DMS79 treated with DMSO at 0.1 percent for 48 hours (cell line): ENCODE measurements at places on chromosomes 7 and 10.
A peak's percentile ranks its signal among the peaks of the same experiment; 100 is the strongest.

DNA sequence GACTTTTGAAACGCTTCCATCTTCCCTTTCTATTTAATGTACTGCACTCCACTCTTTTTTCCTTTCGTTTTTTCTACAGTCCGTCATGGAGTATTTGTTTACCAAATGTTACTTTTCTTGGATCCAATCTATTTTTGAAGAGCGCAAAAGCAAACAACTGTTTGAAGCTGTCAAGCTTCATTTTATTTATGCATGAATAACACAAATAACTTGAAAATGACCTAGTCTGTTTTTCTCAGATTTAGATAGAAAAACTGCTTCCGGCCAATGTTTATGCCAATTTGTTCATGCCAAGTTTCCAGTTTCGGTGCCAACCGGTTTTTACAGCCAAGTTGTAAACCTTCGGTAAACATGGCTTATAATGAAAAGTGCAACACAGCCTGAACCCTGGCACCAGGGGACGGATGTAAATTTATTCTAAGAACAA, 150.9 kb upstream of the KLF6 start:
- peak; percentile 16 for DNase-seq

GRCh38 chr10:123571978-123572377, 94.2 kb upstream of the GPR26 start:
- no peak for DNase-seq

GRCh38 chr10:26637521-26638275, 59.8 kb upstream of the PDSS1 start:
- no peak for DNase-seq

DNA sequence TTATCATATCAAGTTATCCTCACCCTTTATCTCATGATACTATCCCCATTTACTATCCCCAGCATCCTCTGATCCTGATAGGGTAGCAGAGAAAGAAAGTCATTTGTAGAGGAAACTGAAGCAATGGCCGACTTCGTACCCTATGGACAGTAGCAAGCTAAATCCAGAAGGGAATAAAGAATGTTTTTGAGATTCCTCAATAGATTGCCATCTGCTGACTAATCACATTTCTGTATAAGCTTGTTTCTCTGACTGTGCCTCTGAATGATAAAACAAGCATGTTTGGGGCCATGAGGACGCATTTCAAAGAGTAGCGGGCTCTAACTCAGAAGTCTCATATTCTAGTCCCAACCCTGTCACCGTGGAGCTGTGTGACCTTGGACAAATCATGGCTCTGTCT, 13.2 kb upstream of the FAM107B start:
- no peak for DNase-seq

GRCh38 chr7:150502519-150502918, 12.2 kb upstream of the GIMAP7 start:
- DNase-seq, result no peak

GRCh38 chr10:856416-857157, 74.9 kb downstream of the LARP4B start:
- DNase-seq, result no peak

DNA sequence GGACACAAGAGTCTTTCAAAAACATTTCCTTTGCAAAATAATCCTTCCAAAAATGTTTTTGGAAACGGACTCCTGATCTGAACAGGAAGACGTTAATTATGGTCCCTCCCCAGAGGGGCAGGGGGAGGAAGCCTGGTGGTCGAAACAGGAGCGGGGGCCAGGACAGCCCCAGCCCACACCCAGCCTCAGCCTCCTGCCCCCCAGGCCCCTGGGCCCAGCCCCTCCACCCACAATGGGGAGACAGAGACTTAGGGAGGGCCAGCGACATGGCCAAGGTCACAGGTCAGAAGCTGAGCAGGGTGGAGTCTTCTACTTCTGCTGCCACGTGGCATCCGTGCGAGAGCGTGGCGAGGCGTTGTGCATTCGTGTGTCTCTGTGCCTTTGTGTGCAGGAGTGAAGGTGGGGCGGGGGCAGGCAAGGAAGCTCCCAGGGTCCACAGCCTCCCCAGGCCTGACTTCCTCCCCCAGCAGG, 14.0 kb upstream of the GRIFIN start:
- DNase-seq, result no peak

DNA sequence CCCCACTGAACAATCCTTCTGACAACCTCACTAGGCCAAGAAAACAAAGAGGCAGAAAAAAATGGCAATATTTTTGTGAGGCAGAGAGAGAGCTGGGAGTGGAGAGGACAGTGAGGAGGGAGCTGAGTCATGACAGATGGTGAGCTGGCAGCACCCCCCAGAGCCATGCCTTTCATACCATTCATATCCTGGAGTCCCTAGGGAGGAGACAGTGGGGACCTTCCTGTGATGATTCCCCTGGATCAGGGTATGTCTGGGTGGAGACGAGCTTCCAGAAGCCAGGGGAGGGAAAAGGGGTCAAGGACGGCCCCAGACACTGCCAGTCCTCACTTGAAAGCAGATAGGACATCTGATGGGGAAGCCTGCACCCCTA, 160.5 kb downstream of the ADAM12 start:
- no peak for DNase-seq

DNA sequence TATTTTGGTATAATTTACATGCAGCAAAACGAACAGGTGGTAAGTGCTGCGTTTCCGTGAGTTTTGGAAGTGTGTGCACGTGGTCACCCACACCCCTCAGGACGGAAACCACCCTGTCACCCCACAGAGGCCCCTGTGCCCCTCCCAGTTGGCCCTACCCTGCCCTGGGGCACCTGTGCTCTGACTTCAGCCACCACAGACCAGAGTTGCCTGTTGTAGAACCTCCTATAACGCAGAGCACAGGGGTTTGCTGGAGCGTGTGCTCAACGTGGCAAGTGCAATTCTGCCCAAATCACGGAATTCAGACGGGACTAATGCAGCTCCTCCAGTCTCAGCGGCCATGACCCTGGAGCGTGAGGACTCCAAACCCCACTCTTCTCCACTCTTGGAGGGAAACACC, 9.6 kb upstream of the CFAP46 start:
- DNase-seq, result no peak

DNA sequence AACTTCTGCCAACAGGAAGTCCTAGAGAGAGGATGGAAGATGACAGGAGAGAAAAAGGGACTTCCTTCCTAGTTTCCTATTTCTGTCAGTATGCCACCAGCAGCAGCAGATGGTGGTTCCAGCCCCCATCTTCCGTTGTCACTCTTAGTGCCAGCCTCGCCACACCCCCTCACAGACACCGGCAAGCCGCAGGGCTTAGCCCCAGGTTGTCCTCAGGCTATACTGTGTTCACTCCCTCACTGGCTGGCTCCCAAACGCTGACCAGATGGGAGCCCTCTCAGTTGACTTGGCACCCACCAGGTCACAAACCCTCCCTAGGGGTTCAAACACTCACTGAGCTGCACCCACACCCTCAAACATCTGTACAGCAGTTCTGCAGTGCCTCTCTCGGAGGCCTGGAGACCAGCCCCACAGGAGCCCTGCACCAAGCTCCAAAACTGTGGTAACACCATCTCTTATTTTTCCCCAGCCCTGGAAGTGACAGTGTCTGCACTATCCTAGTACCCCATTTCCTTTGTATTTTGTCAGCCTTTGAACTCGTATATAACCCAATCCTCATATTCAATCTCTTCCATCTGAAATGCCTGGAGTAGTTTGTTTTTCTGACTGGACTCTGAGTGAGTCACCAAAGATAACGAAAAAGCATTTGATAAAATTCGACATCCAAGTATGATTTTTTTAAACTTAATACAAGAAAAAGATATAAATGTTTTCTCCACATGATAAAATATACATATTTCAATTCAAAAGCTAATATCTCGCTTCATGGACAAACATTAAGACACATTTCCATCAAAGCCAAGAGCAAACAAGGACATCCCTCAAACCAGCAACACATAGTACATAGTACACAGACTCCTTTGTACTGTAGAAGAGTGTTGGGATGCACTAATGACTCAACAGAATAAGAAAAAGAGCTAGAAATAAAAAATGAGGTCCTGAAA, 34.5 kb downstream of the SMURF1 start:
- DNase-seq, result no peak

DNA sequence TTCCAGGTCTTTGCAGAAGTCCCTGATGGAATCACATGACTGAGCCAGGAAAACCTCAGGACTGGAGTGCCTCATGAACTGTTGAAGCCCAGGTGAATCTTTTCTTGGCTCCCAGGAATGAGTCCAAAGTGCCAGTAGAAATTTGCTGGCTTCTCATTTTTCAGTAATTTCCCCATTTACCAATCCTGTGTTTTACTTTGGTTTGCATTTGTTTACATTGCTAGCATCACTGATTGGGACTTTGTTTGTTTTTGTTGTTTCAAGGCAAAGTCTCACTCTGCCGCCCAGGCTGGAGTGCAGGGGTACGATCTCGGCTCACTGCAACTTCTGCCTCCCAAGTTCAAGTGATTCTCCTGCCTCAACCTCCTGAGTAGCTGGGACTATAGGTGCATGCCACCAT, 1.6 kb upstream of the ZNF12 start:
- DNase-seq, result no peak

GRCh38 chr7:67813621-67814292, 817.1 kb downstream of the TYW1 start:
- DNase-seq, result peak; percentile 4

- DNase-seq, result no peak
These were observed at the start of gene ZNF727 for GRCh38 chr7:64045301-64046040. TSS of gene ZNF727 (plus strand) at chr7:64045434. CDS start at chr7:64045622, 188 bp downstream.

GRCh38 chr7:48458701-48459524, 287.7 kb downstream of the ABCA13 start:
- no peak for DNase-seq

DNA sequence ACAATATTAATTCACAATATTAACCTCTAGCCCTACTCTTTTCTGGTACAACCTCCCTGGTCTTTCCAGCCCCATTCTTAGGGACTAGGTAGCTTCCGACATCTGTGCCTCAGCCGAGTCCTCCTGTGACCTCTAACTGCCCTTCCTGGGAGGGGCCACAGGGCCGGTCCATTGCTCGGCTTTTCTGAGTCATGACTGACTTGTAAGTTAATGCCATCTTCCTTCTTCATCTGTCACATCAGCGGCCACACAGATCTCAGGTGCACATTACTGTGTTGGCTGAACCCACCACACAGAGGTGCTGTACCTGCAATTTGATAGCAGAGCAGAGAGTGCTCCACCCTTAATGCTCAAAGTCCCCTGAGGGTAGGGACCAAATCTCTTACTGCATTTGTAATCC, 4.1 kb upstream of the CPA4 start:
- no peak for DNase-seq

- no peak for DNase-seq
These were observed 179.3 kb downstream of the TRIL start for GRCh38 chr7:28778786-28779185.

GRCh38 chr7:113562801-113563200, 356.0 kb downstream of the PPP1R3A start:
- no peak for DNase-seq

DNA sequence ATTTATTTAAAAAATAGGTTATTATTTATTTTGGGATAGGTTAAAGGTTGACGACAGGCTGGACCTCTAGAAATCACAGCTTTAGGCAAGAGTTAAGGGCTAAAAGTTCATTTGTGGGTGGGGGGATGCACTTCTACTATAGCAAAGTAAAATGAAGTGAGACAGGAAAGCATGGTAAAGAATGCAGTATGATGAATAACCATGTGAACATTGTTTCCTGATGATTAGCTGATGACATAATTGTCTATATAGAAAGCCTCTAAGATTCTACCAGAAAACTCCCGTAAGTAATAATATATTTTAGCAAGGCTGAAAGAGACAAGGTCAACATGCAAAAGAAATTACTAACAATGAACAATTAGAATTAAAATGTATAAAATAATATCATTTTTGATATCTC, 25.7 kb upstream of the PRSS37 start:
- DNase-seq, result no peak

DNA sequence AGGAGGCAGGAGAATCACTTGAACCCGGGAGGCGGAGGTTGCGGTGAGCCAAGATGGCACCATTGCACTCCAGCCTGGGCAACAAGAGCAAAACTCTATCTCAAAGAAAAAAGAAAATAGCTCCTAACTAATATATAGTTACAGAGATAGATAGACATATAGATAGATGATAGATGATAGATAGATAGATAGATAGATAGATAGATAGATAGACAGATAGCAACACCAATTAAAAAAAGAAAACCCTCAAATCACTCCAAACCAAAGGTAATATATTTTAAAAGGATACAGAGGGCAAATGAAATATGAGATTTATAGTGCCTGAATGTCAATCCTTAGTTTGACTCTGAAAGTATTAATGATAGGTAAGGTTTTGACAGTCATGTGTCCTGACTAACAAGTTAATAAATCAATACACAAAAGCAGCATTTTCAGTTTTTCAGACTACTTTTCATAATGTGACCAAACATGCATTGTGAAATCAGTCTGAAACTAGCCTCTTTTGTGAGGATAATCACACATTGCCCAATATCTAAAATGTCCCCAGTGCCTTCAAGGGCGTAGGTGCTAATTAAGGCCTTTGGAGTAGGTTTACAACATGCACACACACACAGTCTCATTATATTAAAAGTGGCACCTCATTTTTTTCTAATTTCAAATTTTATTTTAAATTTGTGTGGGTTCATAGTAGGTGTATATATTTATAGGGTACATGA, 61.2 kb downstream of the BPGM start:
- DNase-seq, result no peak

- no peak for DNase-seq
These were observed 102.0 kb upstream of the ARMC3 start for GRCh38 chr10:22825841-22826240.

DNA sequence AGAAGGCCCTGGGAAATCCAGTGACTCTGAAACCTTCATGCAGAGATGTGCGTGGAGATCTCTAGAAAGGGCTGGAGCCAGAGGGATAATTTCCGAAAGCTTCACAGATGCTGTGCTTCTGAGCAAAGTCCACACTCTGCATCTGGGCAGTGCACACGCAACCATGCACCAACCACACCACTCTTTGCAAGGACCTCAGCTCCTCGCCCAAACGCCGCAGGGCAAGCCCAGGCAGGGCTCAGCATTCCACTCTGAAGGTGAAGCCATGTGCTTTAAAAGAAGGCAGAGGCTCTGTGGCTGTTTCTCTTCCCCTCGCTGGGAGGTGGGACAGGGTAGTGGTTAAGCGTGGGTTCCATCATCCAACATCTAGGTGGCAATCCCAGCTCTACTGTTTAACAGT, 48.4 kb downstream of the ASB13 start:
- peak; percentile 3 for DNase-seq

DNA sequence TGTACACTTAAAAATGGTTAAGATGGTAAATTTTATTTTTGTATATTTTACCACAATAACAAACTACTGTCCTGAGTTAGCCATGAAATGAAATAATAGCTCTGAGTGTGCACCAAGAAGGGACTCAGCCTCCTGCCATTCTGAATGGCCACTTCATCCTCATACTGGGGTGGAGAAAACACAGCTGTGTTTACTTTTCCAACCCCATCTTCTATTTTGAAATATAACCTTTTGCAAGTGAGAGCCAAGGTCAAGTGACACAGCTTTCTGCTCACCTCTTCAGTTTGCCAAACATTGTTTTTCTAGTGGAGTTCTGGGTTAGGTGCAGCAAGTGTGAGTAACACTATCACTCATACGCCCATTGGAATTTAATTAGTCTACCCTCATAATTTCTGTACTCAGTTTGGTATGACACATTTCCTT, 107.4 kb upstream of the GLCCI1 start:
- DNase-seq, result peak; percentile 85

- no peak for DNase-seq
These were observed 140.7 kb downstream of the RGS10 start for GRCh38 chr10:119401671-119402395.

GRCh38 chr7:26964156-26964808, 99.9 kb upstream of the SKAP2 start:
- no peak for DNase-seq

- no peak for DNase-seq
These were observed 19.9 kb downstream of the BTBD16 start for GRCh38 chr10:122290833-122291532.

- DNase-seq, result no peak
These were observed 5.8 kb downstream of the FZD9 start for GRCh38 chr7:73439410-73439704.

- no peak for DNase-seq
These were observed 519.1 kb upstream of the GALNT17 start for GRCh38 chr7:70612811-70613210.
